ENCODE measurements at places on chromosomes 1 and 21. TPM values are rescaled to one million over a fixed set of nuclear protein-coding genes. Genes with fewer than 3 reads are reported as not detected.

DNA sequence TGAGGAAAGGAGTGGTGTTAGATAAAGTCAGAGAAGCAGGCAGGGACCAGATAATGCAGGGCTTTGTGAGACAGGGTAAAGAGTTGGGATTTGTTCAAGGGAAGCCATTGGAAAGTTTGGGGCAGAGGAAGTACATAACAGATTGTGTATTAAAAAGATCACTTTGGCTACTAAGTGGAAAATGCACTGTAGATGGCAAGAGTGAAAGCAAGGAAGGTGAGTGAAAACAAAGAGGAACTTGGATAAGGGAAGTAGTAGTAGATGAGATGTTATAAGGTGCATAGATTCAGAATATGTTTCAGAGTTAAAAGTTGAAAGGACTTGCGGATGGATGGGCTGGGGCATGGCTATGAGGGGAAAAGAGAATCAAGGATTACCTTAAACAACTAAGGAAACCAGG is 17.4 kb downstream of the MRPL39 start:
- DNase-seq, result no peak

- DNase-seq, result no peak
Measured at GRCh38 chr21:23955135-23955843, 1652.0 kb downstream of the MRPL39 start.

DNA sequence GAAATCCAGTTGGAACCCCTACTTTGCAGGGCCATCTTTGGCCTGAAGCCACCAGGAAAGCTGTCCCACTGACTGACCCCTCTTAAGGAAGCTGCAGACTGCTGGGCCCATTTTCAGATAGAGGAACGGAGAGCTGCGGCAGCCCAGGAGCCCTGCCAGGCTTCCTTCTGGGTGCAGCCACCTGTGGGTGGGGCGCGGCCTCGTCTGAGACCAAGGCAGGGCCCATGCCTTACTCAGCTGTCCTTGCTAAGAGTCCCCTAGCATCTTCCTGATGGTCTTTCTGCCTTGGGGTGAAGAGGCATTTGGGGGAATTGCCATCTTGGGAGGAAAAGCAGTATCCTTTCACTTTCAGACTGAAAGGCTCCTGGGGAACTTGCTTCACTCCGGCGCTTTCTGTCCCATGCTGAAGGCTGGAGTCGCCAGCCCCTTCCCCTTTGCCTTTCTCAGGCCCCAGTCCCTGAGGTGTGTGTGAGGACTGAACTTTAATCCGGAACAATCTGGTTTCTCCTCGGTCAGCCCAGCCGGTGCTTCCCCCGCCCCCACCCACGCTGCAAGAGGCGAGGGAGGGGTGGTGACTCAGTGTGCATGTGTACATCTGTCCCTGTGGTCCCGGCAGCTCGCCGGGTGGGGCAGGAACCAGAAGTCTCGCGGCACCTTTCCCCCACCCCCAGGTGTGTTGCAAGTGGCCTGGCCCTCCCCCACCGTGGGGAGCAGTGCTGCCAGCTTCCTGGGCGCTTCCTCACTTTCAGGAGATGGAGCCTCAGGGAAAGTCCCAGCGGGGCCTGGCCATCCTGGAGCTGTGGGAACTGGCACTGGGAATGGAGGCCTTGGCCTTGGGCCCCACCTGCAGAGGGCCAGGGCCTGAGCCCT is 5.1 kb downstream of the ZC3H12A start:
- peak; percentile 73 for DNase-seq

DNA sequence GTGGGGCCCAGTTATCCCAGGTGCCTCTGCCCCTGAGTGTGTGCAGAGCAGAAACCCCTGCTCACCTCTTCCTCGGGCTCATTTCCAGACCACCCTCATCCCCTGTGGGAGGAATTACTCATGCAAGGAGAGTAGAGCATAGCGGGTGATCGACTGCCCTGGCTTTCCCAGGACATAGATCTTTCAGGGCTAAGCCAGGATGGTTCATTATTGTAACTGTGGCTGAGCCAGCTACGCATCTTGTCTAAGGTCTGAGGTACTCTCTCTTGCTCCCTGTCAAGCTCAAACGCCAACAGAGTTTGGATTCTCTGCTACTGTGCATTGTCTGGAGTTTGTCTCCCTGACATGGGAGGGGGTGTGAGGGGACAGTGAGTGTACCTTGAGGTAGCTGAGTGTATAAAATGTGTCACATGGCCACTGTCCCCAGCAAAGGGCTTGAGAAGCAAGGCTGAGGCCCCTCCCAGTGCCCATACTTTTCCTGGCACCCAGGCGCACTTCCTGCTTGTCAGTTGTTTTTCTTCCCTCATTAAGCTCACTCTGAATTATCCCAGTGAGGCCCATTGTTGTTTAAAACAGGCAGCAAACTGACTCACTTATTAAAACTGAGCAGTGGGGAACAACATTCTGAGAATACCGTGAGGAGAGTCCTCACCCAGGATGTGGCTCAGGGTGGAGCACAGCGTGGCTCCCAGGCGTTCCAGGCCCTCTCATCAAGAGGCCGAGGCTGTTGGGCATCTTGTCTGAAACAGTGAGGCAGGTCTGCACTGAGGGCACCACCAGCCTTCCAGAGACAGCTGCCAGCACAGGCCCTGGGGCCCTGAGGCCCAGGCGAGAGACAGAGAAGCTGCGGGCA is 92.9 kb downstream of the LAMC2 start:
- peak; percentile 81 for DNase-seq

- DNase-seq, result no peak
Measured at GRCh38 chr1:39858315-39858714, 25.0 kb downstream of the TRIT1 start.

- no peak for DNase-seq
Measured at GRCh38 chr1:17053086-17053684, 647 bp downstream of the SDHB start.

DNA sequence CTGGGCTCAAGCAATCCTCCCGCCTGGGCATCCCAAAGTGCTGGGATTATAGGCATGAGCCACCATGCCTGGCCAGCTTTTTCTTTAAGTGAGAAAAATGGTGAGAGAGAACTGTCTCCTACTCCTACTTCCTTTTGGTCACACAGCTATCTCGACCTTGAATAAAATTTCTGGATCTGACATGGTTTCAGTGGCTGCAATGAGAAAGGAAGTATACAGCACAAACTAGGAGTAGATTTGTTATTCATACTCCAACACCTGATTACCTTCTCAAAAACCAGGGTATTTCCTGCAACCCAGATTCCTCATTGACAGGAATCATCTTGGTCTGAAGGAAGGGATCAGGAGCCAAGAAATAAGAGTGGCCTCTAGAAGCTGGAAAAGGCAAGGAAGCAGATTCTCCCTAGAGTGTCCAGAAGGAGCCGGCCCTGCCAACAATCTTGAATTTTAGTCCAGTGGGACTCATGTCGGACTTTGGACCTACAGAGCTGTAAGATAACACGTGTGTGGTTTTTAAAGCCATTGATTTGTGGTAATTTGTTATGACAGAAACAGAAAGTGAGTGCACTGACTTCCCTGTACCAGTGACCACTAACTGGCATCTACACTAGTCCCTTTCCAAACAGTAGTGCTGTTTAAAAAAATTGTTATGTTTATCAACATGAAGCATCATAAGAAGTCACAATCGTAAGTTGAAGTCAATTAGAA is 516.6 kb downstream of the SMYD3 start:
- DNase-seq, result no peak

- DNase-seq, result no peak
Measured at GRCh38 chr1:245503548-245503947, 348.8 kb downstream of the KIF26B start.

DNA sequence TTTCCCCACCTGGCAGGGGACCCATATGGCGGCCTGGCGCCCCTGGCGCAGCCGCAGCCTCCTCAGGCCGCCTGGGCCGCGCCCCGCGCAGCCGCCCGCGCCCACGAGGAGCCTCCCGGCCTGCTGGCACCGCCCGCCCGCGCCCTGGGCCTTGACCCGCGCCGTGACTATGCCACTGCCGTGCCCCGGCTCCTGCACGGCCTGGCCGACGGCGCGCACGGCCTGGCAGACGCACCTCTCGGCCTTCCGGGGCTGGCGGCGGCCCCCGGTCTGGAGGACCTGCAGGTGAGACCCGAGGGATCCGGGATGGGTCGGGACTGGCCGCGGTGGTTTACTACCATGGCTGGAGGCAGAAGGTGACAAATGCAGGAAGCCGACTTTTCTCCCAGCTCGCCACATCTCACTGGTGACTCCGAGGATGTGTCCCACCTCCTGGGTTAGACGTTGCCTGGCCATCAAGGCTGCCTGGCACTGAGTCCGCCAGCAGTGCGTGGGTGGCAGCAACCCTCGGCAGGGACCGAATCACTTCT is 1.1 kb downstream of the TFAP2E start:
- DNase-seq, result no peak

GRCh38 chr1:19424651-19425570 is 60.4 kb downstream of the CAPZB start:
- no peak for DNase-seq

DNA sequence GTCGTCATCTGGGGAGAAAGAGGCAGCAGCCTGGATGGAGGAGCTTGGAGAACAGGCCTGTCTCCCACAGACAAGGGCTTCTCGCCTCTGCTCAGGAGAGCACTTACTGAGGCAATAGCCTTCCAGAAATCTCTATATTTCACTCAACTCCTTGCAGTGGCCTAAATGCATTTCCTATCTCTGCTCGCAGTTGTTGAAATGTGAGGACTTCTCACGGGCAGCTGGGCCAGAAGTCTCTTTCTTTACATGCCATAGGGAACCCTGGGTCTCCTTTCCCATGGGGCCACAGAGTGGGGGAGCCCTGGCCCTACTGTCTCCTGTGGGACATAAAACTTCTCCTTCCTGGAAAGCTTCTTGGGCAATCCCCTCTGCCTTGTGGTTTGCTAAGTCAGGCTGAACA is 43.5 kb upstream of the KIF21B start:
- DNase-seq, result no peak

DNA sequence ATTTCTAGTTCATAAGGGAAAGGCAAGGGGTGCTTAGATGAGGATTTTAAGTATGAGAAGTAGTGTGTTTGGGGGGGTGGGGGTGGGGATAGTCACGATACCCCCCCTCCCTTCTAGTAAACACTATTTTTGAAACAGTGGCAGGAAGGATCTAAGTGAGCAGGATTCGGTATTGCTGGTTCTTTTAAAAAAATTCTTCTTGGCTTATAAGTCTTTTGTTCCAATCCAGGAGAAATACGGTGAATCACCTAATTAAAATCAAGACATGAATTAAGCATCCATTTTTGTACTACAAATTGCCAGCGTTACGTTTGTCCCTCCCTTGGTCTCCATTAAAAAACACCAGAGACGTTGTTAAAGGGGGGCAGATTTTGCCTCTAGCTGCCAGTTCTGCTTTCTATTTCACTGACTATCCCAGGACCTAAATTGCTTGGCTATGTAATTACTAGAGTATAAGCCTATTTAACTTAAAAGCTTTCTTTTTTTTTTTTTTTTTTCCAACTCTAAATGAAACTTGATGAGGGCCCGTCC is 911 bp downstream of the LMO4 start:
- DNase-seq, result peak; percentile 44

- DNase-seq, result no peak
Measured at GRCh38 chr1:243942196-243943150, 92.4 kb upstream of the AKT3 start.

The F13B gene
- total RNA-seq, result not detected

DNA sequence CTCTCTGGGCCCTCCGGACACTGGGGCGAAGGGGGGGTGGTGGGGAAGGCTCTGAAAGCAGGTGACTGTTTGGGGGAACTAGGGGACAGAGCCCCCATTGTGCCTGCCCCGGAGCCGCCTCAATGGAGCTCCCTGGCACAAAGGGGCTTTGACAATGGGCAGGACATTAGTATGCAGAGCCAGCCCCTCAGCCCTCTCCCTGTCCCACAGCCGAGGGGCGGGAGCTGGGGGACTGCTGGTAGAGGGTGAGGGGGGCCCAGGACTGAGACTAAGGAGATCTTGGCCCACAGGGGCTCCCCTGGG is 7.8 kb downstream of the KCNJ10 start:
- DNase-seq, result no peak

GRCh38 chr1:33096363-33097005 is 15.5 kb downstream of the AZIN2 start:
- peak; percentile 87 for DNase-seq

The CFHR5 gene
- total RNA-seq, result not detected

GRCh38 chr1:155192346-155193274 is 15.1 kb downstream of the THBS3 start:
- DNase-seq, result no peak

DNA sequence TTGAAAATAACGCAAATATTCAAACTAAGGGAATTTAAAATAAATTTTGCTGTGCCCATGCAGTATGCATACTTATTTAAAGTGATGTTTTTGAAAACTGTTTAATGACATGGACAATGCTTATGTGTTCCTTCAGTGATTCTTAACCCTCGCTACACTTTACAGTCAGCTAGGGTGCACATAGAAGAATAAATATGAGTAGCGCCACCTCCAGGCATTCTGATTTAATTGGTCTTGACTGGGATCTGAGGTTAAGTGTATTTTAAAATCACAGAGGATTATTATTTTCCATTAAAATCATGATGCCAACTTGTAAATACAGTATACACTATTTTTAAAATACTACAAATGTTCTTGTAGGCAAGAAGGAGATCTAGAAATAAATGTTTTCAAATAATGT is 373.5 kb upstream of the ADGRL4 start:
- no peak for DNase-seq

The TNN gene
- not detected for total RNA-seq

- peak; percentile 38 for DNase-seq
Measured at GRCh38 chr1:23592209-23592892, 33.0 kb upstream of the ID3 start.

GRCh38 chr1:205293350-205294074 is 28.0 kb downstream of the NUAK2 start:
- DNase-seq, result no peak

DNA sequence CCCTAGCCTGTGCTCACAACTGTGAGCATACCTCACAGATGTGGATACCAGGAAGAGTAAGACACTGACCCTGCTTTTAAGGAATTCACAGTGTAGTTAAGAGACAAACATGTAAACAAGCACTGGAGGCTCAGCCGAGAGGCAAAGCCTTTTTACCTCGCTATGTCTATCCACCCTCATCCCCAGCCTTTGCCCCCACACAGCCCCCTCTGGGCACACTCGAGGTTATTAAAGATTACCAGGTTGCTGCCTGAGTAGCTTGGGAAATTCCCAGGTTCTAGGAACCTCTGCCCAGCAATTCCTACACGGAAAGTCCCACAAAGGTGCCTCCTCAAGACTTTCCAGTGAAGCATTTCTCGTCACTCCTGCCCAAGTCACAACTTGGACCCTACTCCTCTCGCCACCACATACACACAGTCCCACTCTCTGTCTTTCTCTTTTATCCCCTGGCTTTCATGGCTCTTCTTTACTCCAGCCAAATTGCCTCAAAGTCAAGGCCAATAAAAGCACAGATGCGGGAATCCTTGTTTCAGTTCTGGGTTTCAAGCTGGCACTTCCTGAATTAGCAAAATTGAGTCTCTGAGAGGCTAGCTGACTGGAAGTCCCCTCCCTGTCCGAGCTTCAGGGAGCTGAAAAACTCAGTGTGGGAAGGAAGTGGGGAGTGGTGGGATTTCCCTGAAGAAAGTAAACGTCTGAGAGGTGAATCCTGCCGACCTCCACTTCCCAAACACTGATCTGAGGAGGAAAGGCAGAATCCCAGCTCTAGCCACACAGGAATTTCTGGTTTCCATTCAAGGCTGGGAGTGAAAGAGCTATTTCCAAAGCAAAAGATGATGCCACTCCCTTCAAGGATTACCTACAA is 7.6 kb downstream of the DENND2D start:
- DNase-seq, result peak; percentile 24

GRCh38 chr1:234584926-234585325 is 25.1 kb downstream of the IRF2BP2 start:
- DNase-seq, result no peak

Data from fibroblast of the aortic adventitia (primary cell).